Fibroblast of skin of abdomen (primary cell): ENCODE measurements at places on chromosomes 4 and X.

- no peak for DNase-seq
Observed at GRCh38 chr4:188658958-188659522, 519.8 kb downstream of the TRIML1 start.

GRCh38 chrX:135572436-135572835 is 52.0 kb downstream of the INTS6L start:
- DNase-seq, result no peak

GRCh38 chr4:23911675-23912455 is 22.0 kb upstream of the PPARGC1A start:
- no peak for DNase-seq

- no peak for DNase-seq
Observed at GRCh38 chr4:94534401-94535312, 82.9 kb downstream of the PDLIM5 start.

- peak; percentile 34 for DNase-seq
Observed at GRCh38 chr4:48341776-48342605, 662 bp downstream of the SLAIN2 start.

- DNase-seq, result peak; percentile 23
Observed at GRCh38 chrX:111521169-111521568, 9.7 kb downstream of the SERTM2 start.

- DNase-seq, result peak; percentile 74
Observed at GRCh38 chr4:182555997-182556418, 312.8 kb downstream of the TENM3 start.

DNA sequence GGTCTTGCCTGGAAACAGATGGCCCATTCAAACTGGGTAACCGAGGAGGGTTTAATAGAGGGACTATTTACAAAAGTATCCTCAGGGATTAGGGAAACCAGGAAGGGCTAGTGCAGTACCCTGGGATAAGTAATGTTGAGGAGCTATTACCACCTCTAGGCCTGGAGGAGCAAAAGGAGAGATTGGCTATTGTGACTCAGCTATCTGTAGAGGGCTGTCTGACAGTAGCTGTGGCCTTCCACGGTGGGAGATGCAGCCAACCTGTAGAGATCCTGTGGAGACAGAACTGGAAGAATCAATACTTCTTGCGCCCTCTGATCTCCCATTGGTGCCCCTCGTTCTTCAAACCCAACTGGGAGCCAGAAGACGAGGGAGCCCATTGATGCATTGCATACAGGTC is 34.1 kb upstream of the RPS6KA3 start:
- DNase-seq, result no peak

DNA sequence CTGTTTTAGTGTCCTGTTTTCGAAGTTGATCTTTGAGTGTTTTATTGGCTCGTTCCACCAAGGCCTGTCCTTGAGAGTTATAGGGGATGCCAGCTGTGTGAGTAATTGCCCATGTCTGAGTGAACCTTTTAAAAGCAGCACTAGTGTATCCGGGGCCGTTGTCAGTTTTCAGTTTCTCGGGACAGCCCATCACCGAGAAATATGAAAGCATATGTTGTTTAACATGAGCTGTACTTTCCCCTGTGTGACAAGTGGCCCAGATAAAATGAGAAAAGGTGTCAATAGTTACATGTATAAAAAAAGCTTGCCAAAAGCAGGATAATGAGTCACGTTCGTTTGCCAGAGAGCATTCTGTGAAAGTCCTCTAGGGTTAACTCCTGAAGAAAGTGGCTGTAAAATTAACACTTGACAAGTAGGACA is 48.6 kb upstream of the RASSF6 start:
- DNase-seq, result peak; percentile 57

GRCh38 chrX:13581554-13581953 is 12.2 kb downstream of the EGFL6 start:
- DNase-seq, result peak; percentile 73

GRCh38 chrX:41858161-41858775 is 65.1 kb downstream of the CASK start:
- DNase-seq, result no peak

DNA sequence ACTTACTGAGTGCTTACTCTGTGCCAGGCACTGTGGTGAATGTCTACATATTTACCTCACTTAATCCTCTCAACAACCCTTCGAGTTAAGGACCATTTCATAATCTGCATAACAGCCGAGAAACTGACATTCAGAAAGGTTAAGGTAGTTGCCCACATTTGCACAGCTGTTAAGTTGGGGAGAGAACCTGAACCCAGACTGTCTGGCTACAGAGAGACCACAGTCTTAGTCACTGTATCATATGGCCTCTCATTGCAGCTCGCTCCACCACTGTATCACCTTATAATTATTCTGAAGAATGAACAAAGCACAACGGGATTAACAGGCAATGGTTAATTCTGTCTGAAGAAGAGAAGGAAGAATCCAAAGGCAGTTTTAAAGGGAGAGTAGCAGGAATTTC is 98.5 kb downstream of the ADGRA3 start:
- DNase-seq, result peak; percentile 9

DNA sequence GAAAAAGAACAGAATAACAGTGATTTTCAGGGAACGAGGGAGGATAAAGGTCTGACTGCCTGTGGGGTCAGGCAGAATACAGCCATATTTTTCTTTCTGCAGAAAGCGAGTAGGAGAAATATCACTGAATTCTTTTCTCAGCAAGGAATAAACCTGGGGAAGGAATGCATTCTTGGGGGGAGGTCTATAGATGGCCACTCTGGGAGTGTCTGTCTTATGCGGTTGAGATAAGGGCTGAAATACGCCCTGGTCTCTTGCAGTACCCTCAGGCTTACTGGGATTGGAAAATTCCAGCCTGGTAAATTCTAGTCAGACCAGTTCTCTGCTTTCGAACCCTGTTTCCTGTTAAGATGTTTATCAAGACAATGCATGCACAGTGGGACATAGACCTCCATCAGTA is 26.3 kb downstream of the CNGA1 start:
- DNase-seq, result no peak

DNA sequence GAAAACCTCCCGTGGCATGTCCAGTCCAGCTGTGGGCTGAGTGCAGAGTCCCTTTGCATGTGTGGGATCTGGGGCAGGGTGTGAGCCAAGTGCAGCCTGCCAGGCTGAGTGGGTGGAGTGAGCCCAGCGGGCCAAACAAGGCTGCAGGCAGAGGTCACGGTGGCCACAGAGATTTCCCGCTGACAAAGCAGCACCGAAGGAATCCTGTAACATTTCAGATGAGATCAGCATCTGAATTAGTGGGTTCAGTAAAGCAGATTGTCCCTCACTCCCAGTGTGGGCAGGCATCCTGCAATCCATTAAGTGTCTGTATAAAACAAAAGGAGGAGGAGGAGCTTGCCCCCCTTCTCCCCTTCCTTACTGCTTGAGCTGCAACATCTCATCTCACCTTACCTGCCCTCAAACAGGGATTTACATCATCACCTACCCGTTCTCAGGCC is 324.4 kb downstream of the FAT4 start:
- DNase-seq, result no peak

GRCh38 chr4:173522160-173522950 is 7.7 kb downstream of the HAND2 start:
- peak; percentile 93 for DNase-seq

- DNase-seq, result no peak
Observed at GRCh38 chrX:120755066-120755846, 120.4 kb downstream of the CT47B1 start.

- DNase-seq, result peak; percentile 47
Observed at GRCh38 chr4:118270492-118270891, 82.3 kb downstream of the PRSS12 start.

GRCh38 chr4:176313596-176314336 is 6.0 kb upstream of the SPCS3 start:
- peak; percentile 63 for DNase-seq

DNA sequence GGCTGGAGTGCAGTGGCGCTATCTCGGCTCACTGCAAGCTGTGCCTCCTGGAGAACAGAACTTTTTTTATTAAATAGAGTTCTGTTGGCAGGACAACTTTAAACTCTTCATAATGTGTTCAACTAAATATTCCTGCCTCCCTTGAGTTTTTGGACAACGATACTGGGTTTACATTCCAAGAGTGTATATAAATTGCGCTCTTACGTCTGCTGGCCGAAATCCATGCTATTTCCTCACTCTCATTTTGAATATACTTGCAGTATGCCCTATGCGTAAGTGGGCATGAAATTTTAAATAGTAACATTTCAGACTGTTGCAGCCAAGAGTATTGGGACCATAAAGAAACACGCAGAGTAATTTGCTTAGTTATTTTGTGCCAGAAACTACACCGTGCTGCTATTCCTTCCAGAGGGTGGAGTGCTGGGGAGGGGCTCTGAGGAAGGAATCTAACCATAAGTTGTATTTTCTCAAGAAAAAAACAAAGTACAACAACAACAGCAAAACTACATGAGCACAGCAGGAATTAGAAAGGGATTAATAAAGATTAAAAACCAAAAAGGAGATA is 480.0 kb downstream of the NLGN4X start:
- DNase-seq, result no peak

DNA sequence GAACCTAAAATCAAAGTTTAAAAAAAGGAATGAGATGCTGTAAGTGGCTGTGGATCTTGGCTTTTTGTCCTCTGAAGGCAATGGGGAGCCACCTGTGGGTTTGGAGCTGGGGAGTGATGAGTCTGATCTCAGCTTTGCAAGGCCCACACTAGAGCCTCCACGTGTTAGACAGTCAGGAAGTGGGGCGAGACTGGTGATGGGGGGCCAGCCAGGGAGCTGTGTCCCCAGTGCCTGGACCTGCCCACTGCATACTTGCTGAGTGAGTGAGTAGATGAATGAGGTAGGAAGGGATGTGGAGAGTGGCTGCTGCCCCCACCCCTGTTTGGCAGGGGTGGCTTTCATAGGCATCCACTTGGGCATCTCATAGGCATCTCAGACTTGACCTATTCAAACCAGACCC is 84.0 kb downstream of the NHSL2 start:
- peak; percentile 41 for DNase-seq

GRCh38 chr4:3228881-3229280 is 20.1 kb upstream of the MSANTD1 start:
- no peak for DNase-seq

DNA sequence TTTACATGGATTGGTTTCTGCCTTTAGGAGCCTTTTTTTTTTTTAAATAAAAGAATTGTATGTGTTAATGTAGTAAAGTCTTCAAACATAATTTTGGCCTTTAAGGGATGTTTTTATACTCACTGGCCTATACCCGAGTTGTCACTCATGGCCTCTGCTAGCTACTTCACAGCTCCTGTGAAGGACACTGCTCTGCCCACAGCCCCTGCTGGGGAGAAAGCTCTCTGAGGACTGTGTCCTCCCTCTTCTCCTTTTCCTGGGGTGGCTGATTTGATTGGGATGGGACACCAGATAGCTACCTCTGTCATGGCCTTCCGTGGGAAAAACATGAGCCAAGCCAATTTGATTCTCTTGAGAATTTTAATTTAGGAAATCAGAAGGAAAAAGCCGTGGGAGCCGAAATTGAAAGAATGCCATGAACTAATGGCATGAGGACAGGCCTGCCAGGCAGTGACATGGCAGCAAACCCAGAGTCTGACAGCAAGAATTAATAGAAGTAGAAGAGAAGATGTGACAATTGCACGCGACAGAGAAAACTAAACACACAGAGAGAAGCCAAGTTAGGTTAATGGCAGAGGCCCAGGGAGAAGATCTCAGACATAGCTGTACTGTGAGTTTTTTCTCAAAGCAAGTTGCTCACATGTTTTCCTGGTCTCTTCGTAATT is 81.4 kb downstream of the ARHGAP10 start:
- no peak for DNase-seq

- DNase-seq, result no peak
Observed at GRCh38 chrX:29269390-29269789, 682.1 kb downstream of the IL1RAPL1 start.

GRCh38 chr4:173505924-173506518 is 24.0 kb downstream of the HAND2 start:
- peak; percentile 53 for DNase-seq

DNA sequence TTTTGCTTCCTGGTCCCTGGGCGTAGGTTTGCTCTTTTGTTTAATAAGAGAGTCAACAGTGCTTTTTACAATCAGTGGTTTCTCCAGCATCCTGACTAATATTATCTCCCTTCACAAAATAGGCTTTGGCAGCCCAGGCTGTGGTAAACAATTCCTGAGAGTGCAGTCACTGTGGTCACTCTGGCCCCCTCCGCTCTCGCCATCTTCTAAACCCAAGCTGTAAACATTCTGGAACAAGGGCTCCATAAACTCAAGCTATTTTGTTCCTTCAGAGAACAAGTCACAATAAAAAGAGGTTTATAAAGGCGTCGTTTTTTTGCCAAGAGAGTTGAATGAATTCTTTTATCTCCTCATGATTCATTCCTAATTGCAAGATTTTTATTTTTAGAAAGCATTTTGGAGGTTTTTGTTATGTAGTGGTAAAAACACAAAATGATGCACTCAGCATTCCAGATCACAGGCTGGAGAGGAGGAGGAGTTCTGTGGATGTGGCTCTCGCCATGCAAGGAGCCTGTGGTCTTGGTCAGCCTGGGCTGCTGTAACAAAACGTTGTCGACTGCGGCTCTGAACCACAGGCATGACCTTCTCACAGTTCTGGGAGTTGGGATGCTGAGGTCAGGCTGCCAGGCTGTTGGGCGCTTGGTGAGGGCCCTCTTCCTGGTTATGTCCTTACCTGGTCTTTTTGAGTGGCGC is 486.4 kb upstream of the FAT1 start:
- peak; percentile 53 for DNase-seq

DNA sequence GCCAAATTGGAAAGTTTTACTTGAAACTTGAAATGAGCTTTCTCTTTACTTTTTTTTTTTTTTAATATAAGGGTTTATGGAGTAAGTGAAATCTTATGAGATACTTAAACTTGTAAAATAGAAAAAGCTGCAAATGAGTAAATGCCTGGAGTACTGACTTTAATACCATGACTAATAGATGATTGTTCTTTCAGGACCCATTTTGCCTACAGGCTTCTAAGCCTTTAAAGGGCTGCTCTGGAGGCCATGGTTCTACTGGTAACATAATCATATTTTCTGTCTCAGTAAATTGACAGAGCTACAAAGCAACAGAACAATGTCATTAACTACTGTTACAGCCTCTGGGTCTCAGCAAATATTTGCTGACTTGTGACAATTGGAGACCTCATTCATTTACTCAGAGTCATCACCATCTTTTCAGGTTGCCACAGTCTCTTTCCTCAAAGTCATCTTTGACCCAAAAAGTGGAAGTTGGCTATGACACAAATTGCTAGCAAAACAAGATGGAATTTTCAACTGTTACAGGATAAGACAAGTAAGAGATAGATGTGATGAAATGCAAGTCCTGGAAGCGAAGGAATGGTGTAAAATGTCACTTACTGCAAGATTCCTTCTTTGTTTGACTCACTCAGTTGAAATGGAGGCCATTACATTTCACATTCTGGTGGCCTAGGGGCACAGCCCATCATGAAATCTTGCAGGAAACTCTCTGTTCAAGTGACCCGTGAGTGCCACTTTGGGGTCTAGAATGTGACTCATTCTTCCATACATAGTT is 132.7 kb downstream of the BTC start:
- DNase-seq, result peak; percentile 16

DNA sequence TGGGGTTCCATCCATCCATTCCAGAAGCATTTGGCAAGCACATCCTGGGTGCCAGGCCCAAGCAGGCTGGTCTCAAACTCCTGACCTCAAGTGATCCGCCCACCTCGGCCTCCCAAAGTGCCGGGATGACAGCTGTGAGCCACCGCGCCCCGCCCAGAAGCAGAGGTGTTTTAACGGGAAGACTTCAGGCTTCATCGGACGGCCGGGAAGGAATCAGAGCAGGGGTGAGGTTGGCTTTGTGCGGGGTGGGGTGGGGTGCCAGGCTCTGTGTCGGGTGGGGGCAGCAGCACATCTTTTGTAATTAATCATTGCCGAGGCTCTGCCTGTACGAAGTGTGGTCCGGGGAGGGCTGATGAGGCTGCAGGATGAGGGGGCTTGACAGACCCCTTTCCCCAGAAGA is 5.1 kb upstream of the SLC25A6 start:
- DNase-seq, result no peak

- no peak for DNase-seq
Observed at GRCh38 chr4:180059216-180059881, 2183.9 kb upstream of the TENM3 start.

GRCh38 chr4:110854021-110854678 is 231.3 kb upstream of the PITX2 start:
- DNase-seq, result peak; percentile 97
